ENCODE measurements at places on chromosomes 6 and 20.

DNA sequence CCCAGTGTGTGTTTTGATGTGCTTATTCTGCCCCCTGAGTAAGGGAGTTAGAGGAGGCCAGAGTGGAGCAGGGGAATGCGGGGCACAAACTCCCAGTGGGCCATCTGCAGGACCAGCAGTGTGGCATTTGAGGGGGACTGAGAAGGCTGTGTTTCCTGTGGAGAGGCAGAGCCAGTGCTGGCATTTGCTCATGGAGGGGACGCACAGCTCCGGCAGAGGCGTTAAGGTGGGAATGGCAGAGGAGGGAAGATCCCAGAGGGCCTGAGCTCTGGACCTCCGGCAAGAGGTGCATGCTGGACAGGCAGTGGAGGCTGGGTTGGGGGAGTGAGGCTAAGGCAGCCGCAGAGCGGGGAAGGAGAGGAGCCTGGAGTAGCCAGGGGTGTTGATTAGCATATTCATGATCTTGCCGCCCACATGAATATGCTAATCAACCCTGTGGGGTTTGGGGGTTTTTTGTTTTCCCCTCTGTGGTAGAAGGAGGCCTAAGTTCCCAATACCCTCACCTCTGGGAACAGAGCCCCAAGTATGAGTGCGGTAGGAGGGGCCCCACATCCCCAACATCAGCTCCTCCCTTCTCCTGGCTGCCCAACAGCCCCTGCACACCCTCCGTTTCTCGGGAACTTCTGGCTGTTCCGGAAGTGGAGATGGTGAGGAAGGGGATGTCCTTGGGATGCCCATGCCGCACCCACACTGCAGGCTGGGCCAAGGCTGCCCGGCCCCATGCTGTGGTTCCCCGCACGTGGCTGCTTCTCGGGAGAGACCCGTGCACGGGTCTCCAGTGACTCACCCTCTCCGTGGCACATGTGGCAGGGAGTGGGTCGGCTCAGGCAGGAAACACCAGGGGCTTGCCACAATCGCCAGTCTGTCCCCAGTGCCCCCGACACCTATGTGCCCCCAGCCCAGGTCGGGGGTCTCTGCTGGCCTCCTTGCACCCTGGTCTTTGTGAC is 33.8 kb downstream of the DLGAP4 start:
- no peak for DNase-seq

GRCh38 chr6:136236466-136237293 is 13.4 kb downstream of the MTFR2 start:
- no peak for DNase-seq

GRCh38 chr6:157715728-157716164 is 107.3 kb upstream of the SNX9 start:
- DNase-seq: no peak

GRCh38 chr6:39696986-39697788 is 28.0 kb downstream of the KIF6 start:
- no peak for DNase-seq

DNA sequence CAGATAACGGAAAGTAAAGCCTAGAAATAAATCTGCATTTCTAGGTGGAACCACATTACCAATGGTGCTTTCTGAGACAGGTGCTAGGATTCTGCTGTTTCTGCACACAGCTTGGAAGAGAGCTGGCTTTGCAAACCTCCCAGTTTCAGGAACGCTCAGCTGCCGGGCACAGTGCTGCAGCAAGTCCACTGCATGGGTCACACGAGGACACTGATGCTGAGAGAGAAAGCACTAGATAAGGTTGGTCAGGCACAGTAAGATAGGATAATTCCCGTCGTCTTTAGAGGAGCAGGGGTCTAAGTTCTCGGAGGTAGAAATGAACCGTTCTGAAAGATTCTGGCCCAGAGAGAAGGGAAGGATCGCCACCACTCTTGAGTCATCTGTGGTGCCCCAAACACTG is 11.0 kb downstream of the UNC93A start:
- DNase-seq: no peak

DNA sequence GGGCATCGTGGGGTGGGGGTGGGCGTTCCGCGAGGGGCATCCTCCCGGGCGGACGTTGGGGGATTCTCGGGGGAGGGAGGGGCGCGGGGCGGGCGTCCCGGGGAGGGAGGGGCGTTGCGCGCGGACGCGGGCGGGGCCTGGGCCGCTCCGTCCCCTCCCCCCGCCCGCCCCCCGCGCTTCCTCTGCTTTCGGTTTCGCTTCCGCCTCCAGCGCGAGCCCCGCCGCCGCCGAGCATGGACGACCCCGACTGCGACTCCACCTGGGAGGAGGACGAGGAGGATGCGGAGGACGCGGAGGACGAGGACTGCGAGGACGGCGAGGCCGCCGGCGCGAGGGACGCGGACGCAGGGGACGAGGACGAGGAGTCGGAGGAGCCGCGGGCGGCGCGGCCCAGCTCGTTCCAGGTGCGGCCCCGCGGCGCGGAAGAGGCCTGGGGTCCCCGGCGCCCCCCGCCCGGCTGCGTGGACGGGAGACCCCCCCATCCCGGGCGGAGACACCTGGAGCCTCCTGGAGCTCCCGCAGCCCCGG is at the start of gene OGFR:
TSS of gene OGFR (plus strand) at position 209 of the 528 bp plus-strand sequence. CDS start at position 234, 25 bp downstream.
- DNase-seq: peak; percentile 68

- peak; percentile 48 for DNase-seq
These were observed 546 bp upstream of the KLHL32 start for GRCh38 chr6:96923871-96924493.

DNA sequence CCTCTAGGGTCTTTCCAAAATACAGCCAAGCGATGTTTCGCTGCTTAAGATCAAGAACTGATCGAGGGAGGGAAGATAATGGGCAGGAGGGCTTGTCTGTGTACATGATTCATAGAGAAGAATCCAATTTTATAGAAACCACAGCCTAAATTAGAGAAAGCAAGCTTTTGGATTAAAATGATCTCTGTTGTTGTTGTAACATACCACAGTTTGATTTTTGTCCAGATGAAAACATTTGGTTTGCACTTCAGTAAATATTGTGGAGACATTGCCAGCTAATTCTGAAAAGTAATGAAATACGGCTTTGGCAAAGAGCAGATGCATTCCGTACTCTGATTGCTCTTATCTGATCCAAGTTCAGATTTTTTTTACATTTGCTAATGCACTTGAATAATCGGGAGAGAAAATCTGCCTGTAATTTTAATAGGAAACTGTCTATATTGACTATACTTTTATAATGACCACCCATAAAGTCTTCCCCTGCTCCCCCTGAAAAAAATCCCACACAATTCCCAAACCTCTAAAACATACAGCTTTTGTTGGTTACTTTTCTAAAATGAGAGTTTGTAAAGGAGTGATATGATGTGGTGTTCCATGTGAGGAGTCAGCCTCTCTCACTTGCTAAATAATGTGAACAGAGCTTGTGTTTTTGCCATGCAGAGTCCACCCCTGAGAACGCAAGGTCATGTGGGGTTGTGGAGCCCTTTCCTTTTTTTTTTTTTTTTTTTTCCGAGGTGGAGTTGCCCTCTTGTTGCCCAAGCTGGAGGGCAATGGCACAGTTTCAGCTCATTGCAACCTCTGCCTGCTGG is 199.9 kb downstream of the DTNBP1 start:
- DNase-seq: no peak

- DNase-seq: no peak
These were observed 195.5 kb upstream of the FOXA2 start for GRCh38 chr20:22779878-22780277.

- DNase-seq: no peak
These were observed 159.1 kb downstream of the TFAP2C start for GRCh38 chr20:56788041-56788670.

GRCh38 chr20:62643521-62644043 is 1.3 kb downstream of the SLCO4A1 start:
- no peak for DNase-seq

- no peak for DNase-seq
These were observed 47.4 kb downstream of the GPR63 start for GRCh38 chr6:96789871-96790270.

DNA sequence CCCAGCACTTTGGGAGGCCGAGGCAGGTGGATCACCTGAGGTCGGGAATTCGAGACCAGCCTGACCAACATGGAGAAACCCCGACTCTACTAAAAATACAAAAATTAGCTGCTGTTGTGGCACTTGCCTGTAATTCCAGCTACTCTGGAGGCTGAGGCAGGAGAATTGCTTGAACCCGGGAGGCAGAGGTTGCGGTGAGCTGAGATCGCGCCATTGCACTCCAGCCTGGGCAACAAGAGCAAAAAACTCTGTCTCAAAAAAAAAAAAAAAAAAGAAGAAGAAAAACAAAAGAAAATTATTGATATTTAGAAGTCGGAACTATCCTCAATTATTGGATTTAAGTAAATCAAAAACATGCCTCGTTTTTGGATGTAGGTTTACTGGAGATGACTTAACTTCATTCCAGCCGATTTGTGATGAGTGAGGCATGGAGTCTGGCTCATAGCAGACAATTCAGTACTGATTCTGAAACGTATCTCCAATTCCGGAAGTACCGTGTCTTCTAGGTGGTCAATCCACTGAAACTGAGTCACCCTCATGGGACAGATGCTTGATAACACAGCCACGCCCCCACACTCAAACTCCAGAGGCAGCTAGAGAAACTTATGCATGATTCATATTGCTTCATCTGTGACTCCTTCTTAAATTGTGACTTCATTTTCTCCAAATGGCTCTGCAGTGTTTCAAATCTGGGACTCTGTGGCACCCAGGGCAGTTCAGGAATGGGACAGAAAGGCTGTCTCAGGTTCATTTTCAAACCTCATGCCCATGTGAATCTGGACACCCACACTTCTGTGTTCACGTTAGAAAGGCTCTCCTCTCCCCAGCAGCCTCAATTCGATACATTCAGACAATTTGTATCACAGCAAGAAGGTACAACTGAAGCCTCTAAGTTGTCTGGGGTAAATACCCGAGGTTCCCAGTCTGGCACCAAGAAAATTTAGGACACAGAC is 110.4 kb upstream of the ARMC2 start:
- no peak for DNase-seq

GRCh38 chr20:46914789-46915379 is 20.2 kb downstream of the EYA2 start:
- DNase-seq: no peak

DNA sequence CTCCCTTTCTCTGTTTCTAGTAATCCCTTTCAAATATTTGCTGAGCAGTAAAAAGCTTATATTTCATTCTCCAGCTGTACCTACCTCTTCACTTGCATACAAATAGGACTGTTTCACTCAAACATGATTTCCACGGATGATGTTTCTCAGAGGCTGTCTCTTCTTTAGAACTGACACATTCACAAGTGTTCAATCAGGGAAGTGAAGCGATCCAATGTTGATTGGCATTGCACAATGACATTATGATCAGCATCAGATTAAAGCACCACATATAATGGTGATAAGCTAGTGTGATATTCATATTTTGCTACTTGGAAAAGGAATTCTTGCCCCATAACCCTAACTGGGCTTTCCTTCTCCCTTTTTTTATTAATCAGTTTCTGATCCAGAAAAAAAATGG is 681.8 kb downstream of the TBC1D32 start:
- no peak for DNase-seq

DNA sequence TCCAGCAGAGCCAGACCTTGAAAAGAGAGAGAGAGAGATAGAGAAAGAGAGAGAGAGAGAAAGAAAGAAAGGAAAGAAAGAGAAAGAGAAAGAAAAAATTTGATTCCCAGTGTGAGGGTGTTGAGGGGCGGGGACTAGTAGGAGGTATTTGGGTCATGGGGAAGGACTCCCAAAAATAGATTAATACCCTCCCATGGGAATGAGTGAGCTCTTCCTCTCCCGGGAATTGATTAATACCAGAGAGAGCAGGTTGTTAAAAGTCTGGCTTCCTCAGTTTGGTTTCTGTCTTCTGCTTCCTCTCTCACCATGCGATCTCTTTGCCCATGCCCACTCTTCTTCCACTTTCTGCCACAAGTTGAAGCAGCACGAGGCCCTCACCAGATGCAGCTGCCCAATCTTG is 28.8 kb upstream of the CFAP206 start:
- no peak for DNase-seq

- DNase-seq: no peak
These were observed 55.7 kb downstream of the AFG1L start for GRCh38 chr6:108350528-108350927.

- peak; percentile 26 for DNase-seq
These were observed 353.3 kb upstream of the ARID1B start for GRCh38 chr6:156423829-156424228.

GRCh38 chr6:90297867-90298381 is 1.3 kb upstream of the BACH2 start:
- no peak for DNase-seq

DNA sequence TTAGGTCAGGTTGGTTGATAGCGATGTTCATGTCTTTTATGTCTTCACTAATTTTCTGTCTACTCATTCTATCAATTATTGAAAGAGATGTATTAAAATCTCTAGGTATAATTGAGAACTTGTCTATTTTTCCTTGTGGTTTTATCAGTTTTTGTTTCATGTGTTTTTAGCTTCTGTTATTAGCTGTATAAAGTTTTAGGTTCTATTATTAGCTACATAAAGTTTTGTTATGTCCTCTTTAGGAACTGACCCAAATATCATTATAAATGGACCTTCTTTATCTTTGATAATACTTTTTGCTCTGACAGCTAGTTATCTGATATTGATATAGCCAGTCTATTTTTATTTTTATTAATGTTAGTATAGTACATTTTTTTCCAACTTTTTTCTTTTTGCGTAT is 92.4 kb upstream of the TMEM170B start:
- no peak for DNase-seq

GRCh38 chr20:59207742-59208357 is 44.2 kb downstream of the ZNF831 start:
- DNase-seq: peak; percentile 85

- no peak for DNase-seq
These were observed 969.6 kb downstream of the EYS start for GRCh38 chr6:64737418-64737817.

- no peak for DNase-seq
These were observed 54.9 kb upstream of the FAM184A start for GRCh38 chr6:119133400-119133799.

GRCh38 chr6:133171989-133172604 is 69.1 kb upstream of the EYA4 start:
- no peak for DNase-seq

- no peak for DNase-seq
These were observed 75.2 kb downstream of the TAF4 start for GRCh38 chr20:61990484-61990883.

GRCh38 chr6:8627085-8627861 is 191.9 kb upstream of the SLC35B3 start:
- no peak for DNase-seq

DNA sequence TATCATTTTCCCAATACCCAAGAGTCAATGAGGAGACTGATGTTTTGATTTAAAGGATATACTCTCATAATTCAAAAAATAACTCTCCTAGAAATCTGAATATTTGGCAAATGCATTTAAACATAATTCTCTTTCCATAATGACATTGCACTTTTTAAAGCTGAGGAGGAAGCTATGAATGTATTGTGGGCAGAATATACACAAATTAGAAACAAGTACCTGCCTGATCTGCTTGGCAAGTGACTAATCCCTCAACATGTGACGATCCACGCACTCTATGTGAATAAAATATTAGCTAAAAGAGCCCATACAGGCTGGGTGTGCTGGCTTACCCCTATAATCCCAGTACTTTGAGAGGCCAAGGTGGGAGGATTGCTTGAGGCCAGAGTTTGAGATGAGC is 88.3 kb upstream of the CCDC28A start:
- DNase-seq: no peak

GRCh38 chr6:163705923-163706322 is 291.4 kb downstream of the QKI start:
- DNase-seq: no peak

All from CD4-positive, alpha-beta T cell treated with Interleukin-2 at 100 ng/mL for 4 hours (primary cell).